ENCODE measurements at places on chromosomes 4 and X.

- DNase-seq: no peak
These were observed 241.0 kb upstream of the POF1B start for GRCh38 chrX:85620466-85620865.

GRCh38 chrX:151790481-151791160 lies 56.1 kb downstream of the CNGA2 start:
- DNase-seq: no peak

GRCh38 chr4:103754844-103755243 lies 35.1 kb upstream of the TACR3 start:
- DNase-seq: no peak

- DNase-seq: no peak
These were observed 218.6 kb upstream of the ADGRL3 start for GRCh38 chr4:60981534-60981933.

DNA sequence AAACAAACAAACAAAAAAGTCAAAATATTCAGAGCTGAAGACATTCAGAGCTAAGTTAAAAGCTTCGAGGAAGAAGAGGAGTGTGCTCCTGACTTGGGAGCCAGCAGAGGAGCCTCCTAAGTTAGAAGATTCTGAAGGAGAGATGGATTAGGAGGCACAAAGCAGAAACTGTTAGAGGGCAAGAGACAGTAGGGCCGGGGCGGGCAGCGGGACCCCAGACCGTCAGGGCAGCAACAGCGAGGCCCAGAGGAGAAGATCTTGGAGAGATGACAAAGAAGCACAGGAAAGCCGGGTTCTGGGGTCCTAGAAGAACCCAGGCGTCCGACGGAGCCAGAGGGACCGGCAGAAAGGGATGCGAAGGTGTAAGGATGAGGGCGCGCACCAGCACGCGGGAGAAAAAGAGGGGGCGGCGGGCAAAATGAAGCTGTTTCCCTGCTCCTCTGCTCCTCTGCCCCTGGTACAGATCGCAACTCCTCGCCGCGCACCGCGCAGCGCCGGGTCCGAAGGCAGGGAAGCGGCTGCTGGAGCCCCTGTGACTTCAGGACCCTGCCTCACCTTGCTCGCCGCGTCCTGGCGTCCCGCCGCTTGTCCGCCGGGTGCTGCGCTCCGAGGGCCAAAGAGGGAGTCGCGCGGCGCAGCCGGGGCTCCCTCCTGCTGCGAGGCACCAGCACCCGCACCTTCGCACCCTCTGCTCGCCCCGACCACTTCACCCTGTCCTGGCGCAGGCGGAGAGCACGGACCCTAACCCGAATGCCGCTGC lies 477 bp downstream of the KLHL13 start:
- DNase-seq: peak; percentile 61
